ENCODE measurements at places on chromosomes 1 and 21.

- DNase-seq, result no peak
These were observed 10.6 kb downstream of the CEP170 start for GRCh38 chr1:243244432-243244841.

DNA sequence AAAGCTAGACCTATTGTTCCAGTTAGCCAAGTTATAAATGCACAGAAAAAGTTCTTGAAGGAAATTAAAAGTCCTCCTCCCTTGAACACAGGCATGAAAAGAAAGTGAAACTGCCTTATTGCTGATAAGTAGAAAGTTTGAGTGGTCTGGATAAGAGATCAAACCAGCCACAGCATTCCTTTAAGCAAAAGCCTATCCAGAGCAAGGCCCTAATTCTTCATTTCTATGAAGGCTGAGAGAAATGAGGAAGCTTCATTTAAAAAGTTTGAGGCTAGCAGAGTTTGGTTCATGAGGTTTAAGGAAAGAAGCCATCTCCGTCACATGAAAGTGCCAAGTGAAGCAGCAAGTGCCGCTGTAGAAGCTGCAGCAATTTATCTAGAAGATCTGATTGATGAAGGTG is 2.7 kb upstream of the SSX2IP start:
- DNase-seq, result no peak

GRCh38 chr1:170768929-170769328 is 105.0 kb downstream of the PRRX1 start:
- no peak for DNase-seq

- no peak for DNase-seq
These were observed 43.1 kb upstream of the PIGC start for GRCh38 chr1:172486805-172487454.

GRCh38 chr1:29322861-29323585 is 86.7 kb downstream of the PTPRU start:
- DNase-seq, result no peak

GRCh38 chr1:217712925-217713597 is 81.9 kb downstream of the SPATA17 start:
- DNase-seq, result no peak
